Esophagus squamous epithelium (tissue), 5 donors: ENCODE measurements at places on chromosomes 5 and 9.

- DNase-seq: no peak
These were observed 123.8 kb upstream of the VLDLR start for GRCh38 chr9:2497666-2498400.

DNA sequence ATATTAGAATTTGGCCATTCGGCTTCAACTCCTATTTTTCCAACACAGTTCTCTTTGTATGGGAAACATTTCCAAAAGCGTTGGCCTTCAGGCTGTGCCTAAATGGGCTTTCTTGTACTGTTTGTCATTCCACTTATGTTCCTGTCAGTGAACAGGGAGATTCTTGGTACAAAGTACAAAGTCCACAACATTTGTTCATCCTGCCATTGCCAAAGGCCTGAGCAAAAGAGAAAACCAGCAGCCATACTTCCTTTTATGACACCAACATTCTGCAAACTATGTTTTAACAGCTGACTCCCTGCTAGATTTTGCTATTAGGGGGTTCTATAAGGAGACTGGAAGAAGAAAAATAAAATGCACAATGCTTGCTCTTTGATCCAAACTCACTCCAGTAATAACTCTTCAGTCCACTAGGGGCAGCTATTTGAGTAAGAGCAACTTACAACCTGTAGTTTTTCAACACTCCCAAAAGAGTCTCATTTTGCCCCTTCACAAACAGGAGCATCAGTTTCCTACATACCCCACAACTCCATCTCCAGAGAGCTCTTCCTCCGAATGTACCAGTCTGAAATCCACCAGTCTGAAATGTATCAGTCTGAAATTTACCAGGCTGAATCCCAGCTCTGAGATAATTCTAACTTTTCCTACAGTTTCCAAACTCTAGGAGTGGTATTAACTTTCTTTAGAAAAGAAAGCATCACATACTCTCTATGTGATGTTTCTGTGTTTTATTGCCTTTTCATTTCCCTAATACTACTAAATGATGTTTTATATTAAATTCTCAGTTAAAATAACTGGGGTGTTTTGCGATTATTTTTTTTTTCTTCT is 693.8 kb downstream of the DNAH5 start:
- no peak for DNase-seq

GRCh38 chr9:133105461-133105770 is 15.6 kb downstream of the RALGDS start:
- no peak for DNase-seq

DNA sequence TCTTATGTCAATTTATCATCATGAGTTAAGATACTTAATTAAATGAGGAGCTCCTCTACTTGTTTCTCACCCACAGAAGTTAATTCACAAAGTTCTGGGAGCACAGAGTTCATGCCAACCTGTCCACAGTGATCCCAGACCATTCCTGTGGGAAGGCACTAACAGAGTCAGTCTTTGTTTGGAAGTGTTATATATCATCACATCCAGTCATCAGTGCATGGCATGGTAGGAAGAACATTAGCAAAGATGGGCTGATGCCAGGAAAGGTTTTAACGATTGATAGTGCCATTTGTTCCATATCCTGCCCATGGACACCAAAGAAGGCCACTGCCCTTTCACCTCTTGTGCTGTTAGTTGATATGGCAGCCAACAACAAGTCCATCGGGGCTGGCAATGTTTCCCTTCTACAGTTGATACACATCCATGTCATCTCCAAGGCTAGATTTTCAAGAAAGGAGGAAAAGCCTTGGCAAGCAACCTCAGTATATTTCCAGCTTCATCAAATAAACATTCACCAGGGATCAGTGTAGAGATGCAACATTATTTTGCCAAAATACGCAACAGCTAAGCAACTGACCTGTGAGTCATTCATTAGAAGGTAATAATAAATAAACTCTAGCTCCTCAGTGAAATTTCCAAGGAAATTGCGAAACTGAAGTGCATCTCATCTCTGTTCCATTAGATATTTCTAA is 169.6 kb downstream of the RORB start:
- DNase-seq: no peak

- no peak for DNase-seq
These were observed 11.1 kb downstream of the LHX6 start for GRCh38 chr9:122217640-122218039.
